Muscle of back (tissue), 13 donors: ENCODE measurements at places on chromosomes 5 and 9.

DNA sequence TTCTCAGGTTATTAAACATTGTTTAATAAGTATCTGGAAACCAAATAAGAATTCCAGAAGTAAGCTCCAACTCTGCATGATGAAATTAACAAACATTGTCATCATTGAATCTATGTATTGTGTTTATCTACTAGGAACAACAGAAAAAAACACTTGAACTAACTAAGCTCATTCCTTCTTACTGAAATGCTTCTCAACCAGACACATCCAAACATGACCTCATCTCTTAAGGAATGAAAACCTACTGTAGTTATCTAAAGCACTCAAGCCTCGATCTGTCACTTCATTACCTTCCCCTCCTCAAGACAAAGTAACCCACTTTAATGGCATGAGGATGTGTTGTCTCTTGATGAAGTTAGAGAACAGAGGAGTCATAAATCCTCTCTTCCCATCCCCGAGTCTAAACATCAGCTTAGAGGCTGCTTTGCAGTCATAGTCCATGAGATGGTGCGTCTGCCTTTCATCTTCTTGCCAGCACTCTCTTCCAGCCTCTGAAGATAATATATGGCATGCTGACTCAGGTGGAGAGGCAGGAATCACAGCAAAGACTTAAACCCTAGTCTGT lies 86.5 kb downstream of the CEMIP2 start:
- DNase-seq = peak; percentile 62

- no peak for DNase-seq
These were observed 100.3 kb upstream of the LMX1B start for GRCh38 chr9:126513159-126514036.

- no peak for DNase-seq
These were observed 11.5 kb downstream of the ANXA1 start for GRCh38 chr9:73162987-73163768.

DNA sequence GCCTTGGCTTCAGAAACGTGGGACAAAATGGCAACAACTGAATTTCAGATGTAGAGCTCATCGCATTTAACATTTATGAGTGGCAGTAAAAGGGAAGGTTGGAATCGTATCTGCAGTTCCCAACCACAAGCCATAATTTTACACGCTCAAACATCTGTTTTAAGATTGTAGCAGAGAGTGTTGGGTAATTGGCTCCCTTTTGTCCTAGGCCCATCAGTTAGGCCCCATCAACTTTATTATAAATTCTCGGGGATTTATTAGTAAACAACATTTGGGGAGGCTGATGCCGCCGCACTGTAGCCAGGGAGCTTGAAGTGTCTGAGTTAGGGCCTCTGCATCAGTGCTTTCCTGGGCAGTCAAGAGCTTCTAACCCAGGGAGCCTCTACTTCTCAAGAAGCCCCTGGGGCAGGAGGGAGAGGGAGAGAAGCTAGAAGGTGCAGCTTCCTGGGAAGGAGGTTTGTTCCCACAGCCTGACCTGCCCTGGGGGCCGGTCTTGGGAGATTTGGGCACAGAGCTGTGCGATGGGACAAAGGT lies 66.2 kb downstream of the HSPA4 start:
- DNase-seq = no peak

DNA sequence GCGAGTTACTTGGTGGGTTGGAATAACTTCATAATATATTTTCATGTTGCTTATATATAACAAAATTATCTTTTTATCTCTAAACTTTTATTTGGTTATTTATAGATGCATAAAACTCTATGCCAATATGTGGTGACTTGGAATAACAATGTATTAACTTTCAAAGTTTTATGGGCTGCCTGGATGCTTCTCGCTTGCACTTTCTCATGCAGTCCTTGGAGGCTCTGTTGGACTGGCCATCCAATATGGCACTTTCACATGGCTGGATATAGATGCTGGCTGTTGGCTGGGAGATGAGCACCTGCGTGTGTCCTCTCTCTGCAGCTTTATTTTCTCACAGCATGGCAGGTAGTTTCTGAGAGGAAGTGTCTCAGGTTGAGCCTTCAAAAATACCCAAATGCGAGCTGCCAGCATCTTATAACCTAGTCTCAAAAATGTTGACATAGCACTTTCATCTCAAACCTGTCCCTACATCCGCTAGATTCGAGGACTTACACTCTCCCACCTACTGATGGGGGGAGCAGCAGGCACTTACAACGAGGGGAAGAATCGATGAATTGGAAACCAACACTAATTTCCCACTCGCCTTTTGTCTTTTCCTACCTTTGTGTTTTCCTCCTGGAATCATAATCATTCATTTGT lies 48.3 kb upstream of the SMARCA2 start:
- no peak for DNase-seq

DNA sequence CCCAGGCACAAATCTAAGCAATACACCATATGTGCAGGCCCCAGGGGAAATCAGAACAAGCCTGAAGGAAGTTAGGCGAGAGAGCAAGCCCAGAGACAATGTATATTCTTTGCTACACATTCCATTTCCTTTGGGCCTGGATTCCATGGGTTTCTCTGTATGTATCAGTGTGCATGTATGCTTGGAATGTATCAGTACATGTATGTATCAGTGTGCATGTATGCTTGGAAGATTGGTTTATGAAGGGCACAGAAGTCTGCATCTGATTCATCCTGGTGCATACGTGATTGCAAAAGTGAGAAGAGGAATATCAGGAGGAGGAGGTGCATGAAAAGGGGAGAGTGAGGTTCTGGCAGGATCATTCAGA lies 232.6 kb upstream of the ANKRD55 start:
- DNase-seq = no peak

- peak; percentile 76 for DNase-seq
These were observed 209.5 kb upstream of the S1PR3 start for GRCh38 chr9:88781628-88782391.

- no peak for DNase-seq
These were observed 47.3 kb upstream of the ANXA1 start for GRCh38 chr9:73104342-73104741.

DNA sequence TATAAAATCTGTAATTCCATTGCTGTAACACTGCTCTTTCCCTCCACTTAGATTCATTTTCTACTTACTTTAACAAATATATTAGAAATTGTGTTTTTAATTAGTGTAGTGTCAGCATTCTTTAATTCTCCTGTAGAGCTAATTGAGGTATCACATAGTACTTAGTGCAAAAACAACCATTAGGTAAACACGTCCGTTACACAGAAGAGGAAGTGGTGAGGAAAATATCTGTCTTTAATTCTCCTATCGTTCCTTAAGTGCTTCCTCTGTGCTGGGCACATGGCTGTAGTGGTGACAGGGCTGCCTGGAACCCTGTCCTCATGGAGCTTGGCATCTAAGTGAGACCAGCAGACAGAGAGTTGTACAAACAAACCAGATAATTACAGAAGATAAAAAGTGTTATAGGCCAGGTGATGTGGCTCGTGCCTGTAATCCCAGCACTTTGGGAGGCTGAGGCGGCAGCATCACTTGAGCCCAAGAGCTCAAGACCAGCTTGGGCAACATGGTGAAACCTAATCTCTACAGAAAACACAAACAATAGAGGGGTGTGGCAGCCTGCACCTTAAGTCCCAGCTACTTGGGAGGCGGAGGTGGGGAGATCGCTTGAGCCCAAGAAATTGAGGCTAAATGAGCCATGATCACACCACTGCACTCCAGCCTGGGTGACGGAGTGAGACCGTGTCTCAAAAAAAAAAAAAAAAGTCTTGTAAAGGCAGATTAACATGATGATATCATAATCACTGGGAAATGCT lies 36.4 kb downstream of the PARP8 start:
- no peak for DNase-seq

DNA sequence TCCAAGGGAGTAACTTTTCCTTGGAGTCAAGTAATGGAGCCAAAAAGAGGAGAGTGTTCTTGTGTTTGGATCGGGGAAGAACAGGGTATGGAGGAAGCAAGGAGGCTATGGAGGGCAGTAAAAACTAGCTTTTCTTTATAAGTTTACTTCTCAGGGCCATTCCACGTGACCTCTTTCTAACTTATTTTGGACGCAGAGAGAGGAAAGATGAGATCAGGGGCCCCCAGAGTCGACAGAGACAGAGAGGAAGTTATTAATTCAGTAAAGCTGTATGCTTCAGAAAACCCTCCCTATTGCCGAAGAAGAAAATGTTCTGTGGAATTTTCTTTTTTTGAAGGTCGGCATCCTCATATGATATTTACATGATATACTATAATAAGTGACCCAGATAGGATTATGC lies 233.8 kb upstream of the MPDZ start:
- DNase-seq = peak; percentile 96

GRCh38 chr5:107126341-107126740 lies 544.4 kb downstream of the EFNA5 start:
- DNase-seq = no peak

DNA sequence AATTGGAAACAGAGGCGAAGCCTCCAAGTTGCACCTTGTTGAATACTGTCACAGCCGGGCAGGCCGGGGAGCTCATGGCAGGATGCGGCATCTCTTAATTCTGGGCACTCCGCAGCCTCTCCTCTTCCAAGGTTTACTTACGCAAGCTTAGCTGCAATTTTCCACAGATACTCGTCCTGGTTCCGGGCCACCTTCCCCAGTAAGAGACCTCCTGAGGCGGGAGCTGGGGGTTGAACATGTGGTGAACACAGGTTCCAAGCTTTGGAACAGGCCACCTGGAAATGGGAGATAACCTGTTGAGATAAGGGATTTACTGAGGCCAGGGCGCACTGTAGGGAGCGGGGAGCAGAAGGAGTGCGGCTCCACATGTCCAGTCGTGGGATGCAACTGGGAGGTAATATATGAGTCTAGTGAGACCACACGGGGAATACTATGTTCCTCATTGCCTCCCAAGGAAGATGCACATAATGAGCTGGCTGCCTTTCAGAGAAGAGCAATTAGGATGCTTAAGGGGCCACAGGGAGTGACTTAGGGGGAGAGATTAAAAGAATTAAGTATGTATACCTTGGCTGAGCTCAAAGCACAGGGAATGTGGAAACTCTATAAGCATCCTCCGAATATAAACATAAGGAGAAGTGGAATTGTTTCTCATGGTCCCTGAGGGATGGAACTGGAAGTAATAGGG lies 335.2 kb downstream of the CWC27 start:
- peak; percentile 47 for DNase-seq

GRCh38 chr5:115578657-115579056 lies 23.6 kb downstream of the TICAM2 start:
- no peak for DNase-seq

DNA sequence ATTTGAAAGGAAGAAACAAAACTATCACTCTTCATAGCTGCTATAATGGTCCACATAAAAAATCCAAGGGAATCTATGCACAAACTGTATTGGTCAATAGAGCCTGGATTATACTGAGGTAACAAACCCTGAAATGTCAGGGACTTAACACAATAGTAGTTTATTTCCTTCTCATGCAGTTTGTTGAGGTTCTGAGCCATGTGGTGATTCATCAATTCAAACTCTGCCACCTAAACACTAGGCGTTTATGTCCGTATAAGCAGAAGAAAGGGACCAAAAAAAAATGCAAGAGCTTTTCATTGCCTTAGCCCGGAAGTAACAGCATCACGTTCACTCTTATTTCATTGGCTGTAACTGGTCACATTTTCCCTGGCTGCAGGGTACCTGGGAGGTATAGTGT lies 464.7 kb downstream of the ZSWIM6 start:
- no peak for DNase-seq

GRCh38 chr9:109439378-109440116 lies 58.6 kb downstream of the PTPN3 start:
- DNase-seq = no peak

DNA sequence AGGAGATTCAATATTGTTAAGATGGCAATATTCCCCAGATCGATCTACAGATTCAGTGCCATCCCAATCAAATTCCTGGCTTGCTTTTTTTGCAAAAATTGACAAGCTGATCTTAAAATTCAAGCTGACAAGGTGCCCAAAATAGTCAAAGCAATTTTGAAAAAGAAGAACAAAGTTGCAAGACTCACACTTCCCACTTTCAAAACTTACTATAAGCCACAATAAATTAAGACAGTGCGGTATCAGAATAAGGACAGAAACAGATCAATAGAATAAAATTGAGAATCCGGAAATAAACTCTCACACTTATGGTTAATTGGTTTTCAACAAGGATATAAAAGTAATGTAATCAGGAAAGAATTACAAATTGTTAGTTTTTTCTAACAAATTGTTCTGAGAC lies 97.1 kb downstream of the NRG2 start:
- DNase-seq = no peak

DNA sequence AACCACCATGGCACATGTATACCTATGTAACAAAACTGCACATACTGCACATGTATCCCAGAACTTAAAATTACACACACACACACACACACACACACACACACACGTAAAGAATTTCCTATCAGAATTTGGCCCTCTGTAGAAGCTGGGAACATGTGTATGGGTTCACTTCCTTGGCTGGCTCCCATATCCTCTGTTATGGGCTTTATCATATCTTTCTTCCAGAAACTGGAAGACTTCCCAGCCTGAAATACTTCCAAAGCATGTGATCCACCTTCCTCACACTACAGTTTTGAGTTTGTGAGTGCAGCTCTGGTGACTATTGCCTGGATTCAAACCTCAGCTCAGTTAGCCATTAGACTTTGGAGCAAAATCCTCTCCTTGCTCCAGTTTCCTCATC lies 78.6 kb upstream of the GDNF start:
- peak; percentile 44 for DNase-seq

- no peak for DNase-seq
These were observed 3.7 kb downstream of the TUBB4B start for GRCh38 chr9:137244486-137245449.

DNA sequence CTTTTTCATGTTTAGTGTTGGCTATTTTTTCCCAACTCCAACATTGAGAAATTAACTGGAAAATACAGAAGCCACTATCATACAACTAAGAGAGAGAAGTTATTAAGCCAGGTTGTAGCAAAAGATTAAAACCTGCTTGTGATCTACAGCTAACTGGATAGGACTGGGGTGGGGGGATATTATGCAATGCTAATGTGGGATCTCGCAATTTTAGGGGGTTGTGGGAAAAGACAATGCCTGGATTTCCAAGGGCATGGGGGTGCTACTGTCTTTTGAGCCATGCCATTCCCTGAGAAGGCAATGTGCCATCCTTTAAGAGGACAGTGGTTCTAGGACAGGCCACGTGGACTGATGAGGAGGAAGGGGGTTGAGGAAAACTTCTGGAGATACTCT lies 46.5 kb downstream of the MARCHF3 start:
- DNase-seq = no peak

- peak; percentile 23 for DNase-seq
These were observed 59.4 kb downstream of the DAP start for GRCh38 chr5:10701567-10702039.

DNA sequence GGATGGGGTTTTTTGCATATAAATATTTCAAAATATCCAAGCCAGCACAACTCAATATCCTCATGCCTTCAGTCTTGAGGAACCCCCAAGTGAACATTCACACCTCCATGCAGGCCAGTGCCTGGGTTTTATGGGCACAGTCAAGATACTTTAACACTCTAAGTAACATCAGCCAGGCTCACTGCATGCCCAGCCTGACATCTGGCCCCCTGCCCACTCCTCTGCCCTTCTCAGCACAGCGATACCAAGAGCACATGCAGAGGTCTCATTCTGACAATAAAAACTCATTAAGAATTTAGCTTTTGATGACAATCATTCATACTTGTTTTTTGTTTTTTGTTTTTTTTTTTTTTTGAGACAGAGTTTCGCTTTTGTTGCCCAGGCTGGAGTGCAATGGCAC lies 250.0 kb downstream of the CWC27 start:
- DNase-seq = no peak
